ENCODE measurements at places on chromosomes 16 and 17. TPM values are rescaled to one million over a fixed set of nuclear protein-coding genes. Genes with fewer than 3 reads are reported as not detected.

Gene CISD3
- 90.7 TPM for total RNA-seq

Gene TSPOAP1
- not detected for total RNA-seq

Gene SGCA
- 0.54 TPM for total RNA-seq

Gene ABCA6
- total RNA-seq, result 0.02 TPM

Gene CDH5
- total RNA-seq, result 0.22 TPM

Gene HASPIN
- total RNA-seq, result 15.6 TPM

Data from A549 treated with dexamethasone at 1 μM for 4 hours (cell line).